ENCODE measurements at places on chromosomes 5 and 9. TPM values are rescaled to one million over a fixed set of nuclear protein-coding genes. Genes with fewer than 3 reads are reported as not detected.

Gene MYOZ3
- 0.33 TPM for total RNA-seq

Gene GLDC
- 2.6 TPM for total RNA-seq

Gene ANKRD55
- total RNA-seq = 0.32 TPM

Gene CLTA
- total RNA-seq = 202 TPM

Gene OR13C9
- total RNA-seq = not detected

Gene TIMD4
- not detected for total RNA-seq

Gene JAK2
- 46.9 TPM for total RNA-seq

Gene RAB3C
- 6.1 TPM for total RNA-seq

Gene SAPCD2
- total RNA-seq = 2.9 TPM

Gene TERT
- not detected for total RNA-seq

Gene TLX3
- total RNA-seq = not detected

Gene IGIP
- 21.8 TPM for total RNA-seq

Gene SHC3
- 6.7 TPM for total RNA-seq

Gene CARD6
- total RNA-seq = 16.7 TPM

Gene PDE8B
- total RNA-seq = 57.1 TPM

Gene PTGER4
- 20.5 TPM for total RNA-seq
